ENCODE measurements at places on chromosomes 5 and 9.

- DNase-seq, result no peak
Observed at GRCh38 chr9:14306672-14307660, 7.0 kb downstream of the NFIB start.

DNA sequence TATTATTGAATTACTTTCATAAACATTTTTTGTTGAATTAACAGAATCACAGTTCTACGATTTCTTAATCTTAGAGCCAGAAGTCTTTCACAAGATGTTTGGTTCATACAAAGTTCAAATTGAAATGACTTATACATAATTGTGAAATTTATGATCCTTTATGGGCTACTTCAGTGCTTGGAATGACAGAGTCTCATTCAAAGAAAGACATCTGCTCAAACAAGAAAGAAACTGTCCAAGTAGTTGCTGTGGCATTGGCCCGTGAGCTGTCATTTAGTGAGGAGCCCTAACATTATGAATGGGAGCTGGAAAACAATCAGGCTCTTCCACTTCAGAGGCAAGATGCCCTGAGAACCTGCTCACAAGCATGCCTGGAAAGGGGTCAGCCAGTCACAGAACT is 63.4 kb downstream of the AUH start:
- DNase-seq, result no peak

GRCh38 chr9:91214086-91214485 is 147.6 kb downstream of the AUH start:
- DNase-seq, result no peak

DNA sequence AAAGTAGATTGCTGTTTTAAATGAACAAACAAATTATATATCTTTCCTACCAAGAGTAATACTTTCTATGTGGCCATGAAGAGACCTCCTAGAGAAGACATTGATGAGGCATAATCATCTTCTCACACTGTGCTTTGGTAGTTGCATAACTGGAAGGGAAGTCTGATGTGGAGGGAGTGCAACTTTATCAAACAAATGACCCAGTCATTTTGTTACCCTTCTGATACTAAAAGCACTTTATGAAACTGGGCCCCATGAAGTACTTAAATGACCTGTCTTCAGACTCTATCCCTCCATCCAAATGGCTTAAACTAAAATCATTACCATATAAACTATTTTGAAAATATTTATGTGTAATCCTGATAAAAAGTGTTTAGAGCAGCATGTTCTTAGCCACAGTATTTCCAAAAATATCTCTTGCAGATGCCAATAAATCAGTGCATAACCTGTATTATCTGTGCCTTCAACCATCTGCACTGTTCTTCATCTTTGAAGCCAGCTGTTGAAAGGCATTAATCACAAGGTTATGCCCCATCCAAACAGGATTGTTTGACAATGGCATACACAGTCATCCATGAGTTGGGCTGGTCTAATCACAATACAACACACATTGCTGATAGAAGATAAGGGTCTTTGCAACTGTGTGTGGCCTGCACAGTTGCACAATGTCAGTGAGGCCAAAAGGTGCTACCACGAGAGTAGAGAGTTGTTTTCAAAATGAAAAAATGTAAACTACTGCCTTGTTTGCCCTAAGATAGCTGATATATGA is 31.9 kb upstream of the MIER3 start:
- no peak for DNase-seq

GRCh38 chr9:70278305-70278704 is 19.5 kb downstream of the SMC5 start:
- DNase-seq, result no peak

DNA sequence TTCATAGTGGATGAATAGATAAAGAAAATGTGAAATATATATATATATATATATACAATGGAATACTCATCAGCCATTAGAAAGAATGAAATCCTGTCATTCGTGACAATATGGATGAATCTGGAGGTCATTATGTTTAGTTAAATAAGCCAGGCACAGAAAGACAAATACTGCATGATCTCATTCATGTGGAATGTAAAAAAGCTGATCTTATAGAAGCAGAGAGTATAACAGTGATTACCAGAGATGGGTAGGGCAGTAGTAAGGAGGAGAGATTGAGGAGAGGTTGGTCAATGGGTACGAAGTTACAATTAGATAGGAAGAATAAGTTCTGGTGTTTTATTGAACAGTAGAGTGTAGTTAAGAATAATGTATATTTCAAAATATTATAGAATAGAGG is 19.7 kb upstream of the PCDHAC2 start:
- no peak for DNase-seq

DNA sequence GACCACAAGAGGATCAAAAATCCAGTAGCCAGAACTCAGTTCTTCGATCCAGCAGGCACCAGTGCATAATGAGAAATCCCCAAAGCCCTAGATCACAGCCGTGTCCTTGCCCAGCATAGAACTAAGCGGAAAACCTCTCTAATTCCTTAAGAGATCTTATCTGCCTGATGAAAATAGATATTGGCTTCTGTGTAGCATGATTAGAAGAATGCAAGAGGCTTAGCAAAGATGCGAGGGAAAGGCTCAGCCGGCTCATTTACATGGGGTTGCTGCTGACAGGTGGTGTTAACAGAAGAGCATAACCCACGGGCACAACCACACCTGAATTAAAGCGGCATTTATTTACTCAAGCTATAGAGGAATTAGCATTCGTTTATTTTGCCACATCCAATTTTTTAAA is 400.0 kb upstream of the ADAMTS16 start:
- DNase-seq, result no peak

- no peak for DNase-seq
Observed at GRCh38 chr9:129182625-129183494, 4.8 kb upstream of the IER5L start.

DNA sequence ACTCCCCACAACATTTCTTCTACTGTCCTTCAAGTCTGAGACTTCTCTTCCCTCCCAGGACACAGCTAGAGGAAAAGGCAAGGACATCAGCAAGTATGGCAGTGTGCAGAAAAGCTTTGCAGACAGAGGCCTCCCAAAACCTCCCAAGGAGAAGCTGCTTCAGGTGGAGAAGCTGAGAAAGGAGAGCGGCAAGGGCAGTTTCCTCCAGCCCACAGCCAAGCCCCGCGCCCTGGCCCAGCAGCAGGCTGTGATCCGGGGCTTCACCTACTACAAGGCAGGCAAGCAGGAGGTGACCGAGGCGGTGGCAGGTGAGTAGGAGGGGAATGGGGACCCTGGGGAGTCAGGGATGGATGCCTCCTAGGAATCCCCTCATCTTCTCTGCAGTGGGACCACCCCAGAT is 24.4 kb downstream of the OLFML2A start:
- DNase-seq, result no peak

DNA sequence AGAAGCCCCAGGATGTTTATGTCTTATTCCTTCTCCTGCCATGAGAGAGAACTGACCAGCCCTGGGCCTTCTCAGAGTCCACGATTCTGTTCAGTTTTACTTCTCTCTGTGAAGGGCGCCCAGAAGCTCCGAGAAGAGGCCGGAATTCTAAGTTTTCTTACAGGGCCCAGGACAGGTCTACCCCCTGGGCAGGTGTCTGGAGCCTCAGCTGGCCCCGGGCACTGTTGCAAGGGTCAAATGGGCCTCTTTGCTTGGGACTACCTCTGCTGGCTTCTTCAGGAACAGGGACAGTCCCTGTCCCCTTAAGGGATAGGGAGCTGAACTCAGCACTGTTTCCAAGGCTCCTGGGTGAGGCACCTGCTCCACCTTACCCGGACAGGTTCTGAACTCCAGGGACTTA is 55.0 kb downstream of the RASGEF1C start:
- DNase-seq, result no peak

- no peak for DNase-seq
Observed at GRCh38 chr5:159171274-159171673, 38.1 kb downstream of the RNF145 start.

- DNase-seq, result no peak
Observed at GRCh38 chr5:5481206-5481605, 58.7 kb downstream of the ICE1 start.

DNA sequence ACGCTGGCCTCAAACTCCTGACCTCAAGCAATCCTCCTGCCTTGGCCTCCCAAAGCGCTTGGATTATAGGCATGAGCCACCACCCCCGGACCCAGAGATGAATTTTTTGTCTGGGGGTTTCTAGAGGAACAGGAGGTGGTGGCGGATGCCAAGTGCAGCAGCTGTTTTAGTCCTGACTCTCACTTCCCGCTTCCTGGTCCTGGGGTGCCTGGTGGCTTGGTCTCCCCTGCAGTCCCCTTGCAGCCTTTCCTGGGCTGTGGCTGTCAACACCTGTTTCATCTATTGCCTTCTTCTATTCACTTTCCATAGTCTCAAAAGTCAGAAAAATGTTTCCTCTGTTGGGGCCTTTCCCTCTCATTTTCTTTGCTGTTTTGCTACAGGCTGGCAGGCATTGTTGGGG is 6.5 kb upstream of the NHP2 start:
- no peak for DNase-seq

DNA sequence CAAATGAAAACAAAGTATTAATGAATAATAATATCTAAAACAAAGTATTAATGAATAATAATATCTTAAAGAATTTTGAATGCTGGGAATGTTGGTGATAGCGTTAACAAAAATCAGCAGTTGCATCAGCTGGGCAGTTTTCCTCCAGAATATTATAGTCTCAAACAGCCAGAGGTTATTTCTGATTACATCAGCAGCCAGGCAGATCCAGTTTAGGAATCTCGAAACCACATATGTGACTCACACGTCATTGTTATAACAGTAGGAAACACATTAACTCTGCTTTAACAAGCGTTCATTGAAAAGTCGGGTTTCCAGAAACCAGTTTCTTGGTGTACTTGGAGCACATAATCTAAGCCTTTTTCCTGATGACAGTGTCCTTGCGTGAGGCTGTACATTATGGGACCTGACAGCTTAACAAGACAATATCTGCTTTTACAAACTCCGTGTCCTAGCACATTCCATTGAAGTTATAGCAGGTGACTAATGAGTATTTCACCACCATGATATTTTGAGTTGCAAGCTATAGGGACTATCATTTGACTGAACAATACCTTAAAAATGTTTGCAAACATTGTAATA is 559.5 kb upstream of the KLF4 start:
- DNase-seq, result no peak

- DNase-seq, result no peak
Observed at GRCh38 chr9:125851979-125852378, 104.8 kb downstream of the PBX3 start.
